ENCODE measurements at places on chromosomes 1 and 21.

DNA sequence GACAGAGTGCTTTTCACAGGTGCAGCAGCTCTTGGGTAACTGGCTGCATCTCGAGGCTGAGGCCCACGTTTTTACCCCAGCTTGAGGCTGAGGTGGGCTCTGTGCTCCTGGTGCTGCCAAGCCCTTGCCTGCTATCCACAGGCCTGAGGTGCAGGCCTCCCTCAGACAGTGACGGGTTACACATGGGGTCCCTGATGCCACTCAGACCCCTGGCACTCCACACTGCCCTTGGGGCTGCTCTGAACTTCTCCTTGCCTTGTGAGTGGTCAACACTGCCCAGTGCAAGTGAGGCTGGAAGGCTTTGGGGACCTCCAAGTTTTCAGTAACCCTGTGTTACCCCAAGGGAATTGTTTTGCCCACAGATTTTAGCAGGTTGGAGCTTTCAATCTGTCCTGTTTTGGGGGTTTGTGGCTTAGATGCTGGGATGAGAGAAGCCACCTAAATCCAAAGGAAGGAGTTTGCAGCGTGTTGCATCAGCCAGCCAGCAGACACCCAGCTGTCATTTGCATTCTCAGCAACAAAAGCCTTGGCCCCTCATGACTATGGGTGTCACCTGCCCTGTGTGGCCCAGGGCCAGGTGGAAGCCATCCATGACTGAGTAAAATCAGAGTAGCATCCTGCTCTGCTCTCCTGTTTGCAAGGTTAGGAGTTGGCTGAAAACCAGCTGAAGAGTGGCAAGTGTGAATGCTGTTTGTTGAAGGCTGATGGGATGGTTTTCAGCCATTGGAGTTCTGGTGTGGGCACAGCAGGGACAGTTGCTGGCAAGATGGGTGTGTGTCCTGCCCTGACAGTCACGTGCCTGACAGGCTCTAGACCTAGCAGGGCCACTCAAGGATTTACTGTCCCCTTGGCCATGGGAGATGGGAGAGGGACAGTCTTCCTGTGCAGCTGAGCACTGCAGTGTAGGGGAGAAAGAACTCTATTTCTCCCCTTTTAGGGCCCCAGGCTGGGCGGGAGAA is 3.2 kb downstream of the RNF187 start:
- no peak for DNase-seq

GRCh38 chr21:14557413-14557812 is 11.3 kb upstream of the SAMSN1 start:
- no peak for DNase-seq

GRCh38 chr21:30234643-30235042 is 18.7 kb upstream of the CLDN8 start:
- DNase-seq, result no peak

- peak; percentile 42 for DNase-seq
Measured at GRCh38 chr1:169692756-169693460, 18.5 kb downstream of the SELL start.

- no peak for DNase-seq
Measured at GRCh38 chr1:216847397-216848036, 124.3 kb upstream of the ESRRG start.

DNA sequence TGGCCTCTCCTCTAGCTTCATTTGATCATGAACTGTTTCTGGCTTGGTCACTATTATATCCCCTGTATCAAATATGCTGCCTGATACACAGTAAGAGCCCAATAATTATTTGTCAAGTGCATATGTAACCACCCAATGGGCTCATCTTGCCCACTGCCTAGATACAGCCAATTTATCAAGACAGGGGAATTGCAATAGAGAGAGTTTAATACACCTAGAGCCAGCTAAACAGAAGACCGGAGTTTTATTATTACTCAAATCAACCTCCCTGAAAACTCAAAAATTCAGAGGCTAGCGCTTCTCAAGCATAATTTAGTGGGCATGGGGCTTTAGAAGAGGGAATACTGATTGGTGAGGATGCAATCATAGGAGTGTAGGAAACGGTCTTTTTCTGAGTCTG is 18.3 kb upstream of the UAP1 start:
- DNase-seq, result no peak

DNA sequence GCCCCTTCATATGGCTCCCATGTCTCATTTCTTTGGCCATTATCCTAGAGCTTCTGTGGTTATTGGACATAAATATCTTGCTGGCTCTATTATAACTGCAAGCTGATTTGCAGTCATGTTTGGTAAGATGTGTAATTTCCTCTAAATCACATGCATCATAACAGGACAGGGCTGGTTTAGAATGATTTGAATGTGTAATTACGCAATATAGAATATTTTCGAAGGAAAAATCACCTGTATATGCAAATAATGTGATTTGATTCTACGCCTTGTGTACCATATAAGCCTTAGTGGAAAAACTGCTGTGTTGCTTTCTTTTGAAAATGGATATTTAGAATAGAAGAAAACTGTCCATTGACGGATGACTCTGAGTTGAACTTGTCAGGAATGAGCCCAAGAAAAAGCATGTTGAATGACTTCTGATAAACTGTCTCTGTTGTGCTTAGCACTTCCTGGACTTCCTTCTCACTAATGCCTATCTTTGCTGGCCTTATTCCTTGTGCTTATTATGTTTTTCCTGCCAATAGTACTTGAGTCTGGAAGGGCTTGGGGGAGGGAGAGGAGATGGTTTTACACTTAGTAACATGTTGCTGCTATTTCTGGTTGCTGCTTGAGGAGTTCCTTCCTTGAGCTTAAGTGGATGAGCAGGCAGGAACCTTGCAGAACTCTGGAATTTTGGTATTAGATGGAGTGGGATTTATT is 6.5 kb downstream of the CACHD1 start:
- DNase-seq, result no peak

DNA sequence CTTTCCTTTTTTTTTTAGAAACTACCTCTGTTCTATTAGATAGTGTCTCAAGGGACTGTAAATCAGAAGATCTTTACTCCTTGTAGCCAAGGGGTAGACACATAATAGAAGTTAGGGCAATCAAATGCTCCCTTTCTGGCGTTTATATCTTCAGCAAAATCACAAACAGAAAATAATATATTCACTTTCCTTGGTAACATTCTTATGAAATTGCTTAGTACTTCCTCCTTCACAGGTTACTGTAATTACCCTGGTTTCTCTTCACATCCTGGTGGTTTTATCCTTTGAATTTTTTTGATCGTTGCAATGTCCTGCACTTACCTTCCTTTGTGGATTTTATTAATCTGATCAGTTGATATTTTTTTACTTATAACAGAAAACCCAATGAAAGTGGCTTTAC is 1064.9 kb downstream of the NCAM2 start:
- no peak for DNase-seq

DNA sequence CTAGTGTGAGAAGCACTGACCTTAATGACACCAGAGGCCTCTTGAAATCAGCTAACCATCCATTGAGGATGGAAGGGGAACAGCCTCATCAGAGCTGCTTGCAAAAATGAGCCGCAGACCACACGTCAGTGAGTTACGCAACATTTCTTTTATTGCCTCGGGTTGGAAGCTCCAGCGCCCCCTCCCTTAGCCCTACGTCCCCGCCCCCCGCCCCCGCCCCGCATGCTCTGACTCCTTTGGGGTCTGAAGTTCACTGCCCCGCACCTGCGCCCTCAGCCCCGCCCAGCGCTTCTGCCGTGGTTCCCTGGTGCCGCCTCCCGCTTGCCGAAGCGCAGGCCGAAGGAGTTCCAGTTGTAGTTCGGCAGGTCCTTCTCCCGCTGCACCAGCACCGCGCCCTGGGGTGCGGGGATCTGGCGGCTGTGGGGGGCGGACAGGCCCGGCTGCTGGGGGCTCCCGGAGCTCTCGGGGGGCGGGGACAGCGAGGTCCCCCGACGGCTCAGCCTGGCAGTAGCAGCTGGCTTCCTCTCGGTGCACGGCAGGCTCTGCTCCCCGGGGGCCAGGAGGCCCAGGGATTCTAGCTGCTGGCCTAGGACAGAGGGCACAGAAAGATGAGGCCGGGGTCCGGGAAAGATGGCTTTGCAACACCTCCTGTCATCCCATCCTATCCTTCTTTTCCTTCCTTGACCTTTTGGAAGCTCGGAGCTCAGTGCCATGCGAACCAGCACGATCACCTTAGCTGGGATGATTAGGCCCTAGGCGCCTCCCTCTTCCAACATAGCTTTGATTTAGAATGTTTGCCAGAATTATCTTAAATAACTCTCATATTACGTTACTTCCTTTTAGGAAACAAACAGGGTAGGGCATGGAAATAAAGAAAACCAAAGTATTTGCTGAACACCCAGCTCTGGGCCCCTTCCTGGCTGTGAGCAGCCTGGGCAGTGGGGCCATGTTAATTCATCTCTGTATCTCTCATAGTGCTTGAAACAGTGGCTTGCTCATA is 5.8 kb downstream of the KISS1 start:
- no peak for DNase-seq

DNA sequence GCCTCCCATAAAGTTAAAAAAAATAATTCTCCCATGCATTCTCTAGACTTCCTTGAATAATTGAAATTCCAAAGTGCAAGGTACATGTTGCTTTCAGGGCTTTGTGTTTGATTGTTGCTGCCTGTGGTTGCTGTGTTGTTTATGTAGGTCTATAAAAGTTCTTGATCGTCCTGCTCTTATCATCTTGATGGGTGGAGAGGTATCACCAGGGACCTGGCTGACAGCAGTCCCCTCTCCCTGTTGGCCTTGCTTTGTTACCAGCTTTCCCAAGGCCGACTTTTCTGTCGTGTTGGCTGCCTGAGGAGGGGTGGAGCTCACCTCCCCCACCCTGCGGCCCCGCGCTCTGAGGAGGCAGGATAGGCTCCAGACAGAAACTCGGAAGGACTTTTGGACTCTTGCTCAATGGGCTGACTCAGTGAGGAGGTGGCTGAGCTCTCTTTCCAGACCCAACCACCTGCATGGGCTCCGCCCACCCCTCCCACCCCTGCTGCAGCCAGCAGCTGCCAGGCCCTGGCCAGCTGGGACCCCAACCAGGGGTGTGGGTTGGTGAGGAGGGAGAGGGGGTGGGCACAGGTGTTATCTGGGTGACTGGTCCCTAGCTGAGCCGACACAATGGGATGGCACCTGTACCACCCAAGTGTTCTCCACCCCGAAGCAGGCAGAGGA is 2.0 kb downstream of the INAVA start:
- no peak for DNase-seq

DNA sequence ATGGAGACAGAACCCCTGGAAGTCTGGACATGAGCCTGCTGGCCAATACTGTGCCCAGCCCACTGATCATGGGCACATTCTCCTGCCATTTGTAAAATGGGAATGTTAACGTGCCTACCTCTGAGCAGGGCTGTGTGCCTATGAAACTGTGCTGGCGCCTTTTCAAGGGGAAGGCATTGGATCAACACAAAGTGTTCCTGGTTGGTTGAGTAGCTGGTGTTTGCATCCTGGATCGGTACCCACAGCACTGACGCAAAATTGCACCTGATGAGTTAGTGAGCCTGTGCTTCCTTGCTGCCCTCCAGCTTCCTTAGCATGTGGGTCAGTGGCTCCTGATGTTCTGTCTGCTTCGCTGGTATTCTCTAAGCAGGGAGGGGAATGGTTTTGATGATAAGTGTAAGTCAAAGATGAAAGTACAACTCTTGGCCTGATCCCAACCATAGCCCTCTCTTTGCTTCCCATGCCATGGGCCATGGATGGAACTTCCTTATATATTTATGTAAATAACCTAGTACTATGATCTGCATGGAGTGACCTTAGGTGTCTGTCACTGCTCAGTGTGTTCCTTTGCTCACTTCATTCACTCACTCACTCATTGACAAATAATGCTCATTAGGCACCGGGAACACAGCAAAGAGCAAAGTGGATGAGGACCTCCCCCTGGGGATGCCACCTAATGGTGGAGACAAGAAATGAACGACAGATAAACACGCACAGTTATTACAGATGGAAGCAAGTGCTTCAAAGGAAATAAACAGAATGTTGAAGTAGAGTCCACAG is 22.7 kb downstream of the MAB21L3 start:
- no peak for DNase-seq

DNA sequence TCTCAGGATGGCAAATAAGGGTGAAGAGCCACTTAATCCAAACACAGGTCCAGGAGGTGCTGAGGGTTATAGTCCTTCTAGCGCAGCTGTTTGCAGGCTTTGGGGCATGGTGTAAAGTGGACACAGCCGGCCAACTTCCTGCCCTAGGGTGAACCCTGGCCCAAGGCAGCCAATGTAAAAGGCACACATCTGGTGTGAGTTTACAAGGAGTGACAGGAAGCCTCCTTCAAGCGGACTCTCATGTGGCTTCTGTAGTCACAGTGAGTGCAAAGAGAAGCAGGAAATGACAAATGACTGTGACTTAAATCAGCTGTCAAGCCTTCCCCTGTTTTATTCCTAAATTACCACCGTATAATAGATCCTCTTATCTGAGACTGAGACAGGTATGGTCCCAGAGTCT is 213.0 kb downstream of the CRB1 start:
- DNase-seq, result no peak

GRCh38 chr1:44568128-44568900 is 106.0 kb downstream of the TMEM53 start:
- DNase-seq, result no peak

- peak; percentile 28 for DNase-seq
Measured at GRCh38 chr1:207389728-207390464, 64.2 kb upstream of the CR2 start.

DNA sequence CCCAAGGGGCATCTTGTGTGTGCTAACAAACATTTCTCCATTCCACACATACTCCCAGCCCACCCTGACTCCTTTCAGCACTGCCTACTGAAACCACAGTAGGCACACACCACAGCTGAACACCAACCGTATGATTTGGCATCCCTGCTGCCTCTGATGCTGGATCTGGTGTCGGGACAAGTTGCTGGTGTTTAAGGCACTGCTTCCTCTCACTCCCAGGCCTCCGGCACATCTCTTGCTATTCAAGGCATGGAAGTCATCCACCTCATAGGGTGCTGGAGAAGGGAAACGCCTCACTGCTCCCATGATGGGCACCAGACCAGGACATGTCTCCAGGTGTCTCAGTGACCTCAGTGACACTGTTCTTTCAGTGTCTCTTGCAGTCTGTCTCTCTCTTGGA is 2.4 kb upstream of the ITLN2 start:
- DNase-seq, result no peak

- DNase-seq, result peak; percentile 76
Measured at GRCh38 chr1:110053552-110054428, 16.7 kb downstream of the ALX3 start.

- DNase-seq, result no peak
Measured at GRCh38 chr1:211183747-211184313, 49.9 kb upstream of the KCNH1 start.

DNA sequence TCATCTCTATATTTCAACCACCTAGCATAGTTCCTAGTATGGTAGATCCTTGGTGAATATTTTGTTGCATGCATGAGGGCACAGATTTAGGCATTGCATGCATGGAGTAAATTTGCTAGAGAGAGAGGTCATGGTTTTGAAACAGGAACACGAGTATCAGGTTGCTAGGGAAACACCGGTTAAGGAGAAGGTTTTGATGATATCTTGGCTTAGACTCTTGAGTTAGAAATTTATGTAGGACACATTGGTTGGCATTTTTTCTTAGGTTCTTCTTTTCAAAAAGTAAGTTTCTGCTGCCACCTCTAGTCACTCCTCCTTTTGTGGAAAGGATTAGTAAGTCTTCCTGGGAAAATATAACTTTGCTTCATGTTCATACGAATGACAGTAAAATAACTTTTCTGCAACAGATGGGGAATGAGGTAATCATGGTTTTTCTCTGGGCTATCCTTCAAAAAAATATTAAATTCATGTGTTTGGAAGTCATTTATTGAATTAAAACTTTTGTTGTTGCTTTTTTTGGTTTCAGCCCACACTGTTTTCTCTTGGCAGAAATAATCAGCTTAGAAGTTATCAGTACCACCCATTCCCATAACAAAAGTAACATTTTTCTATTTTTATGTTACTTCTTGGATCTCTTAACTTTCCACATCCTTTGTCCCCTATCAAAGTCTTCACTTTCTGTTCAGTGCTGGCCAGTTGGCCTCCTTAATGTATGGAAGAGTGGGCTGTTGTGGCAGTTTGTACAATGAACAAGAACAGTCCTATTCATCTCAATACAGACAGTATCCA is 97.3 kb downstream of the PLA2G4A start:
- no peak for DNase-seq

All from stimulated activated CD4-positive, alpha-beta T cell treated with anti-CD3 and anti-CD28 coated beads, Interleukin-4, amount 100 ng/mL, for 24 hours (primary cell).